Psoas muscle (tissue), 8 donors: ENCODE measurements at places on chromosomes 5 and 9. TPM values are rescaled to one million over a fixed set of nuclear protein-coding genes. Genes with fewer than 3 reads are reported as not detected.

DNA sequence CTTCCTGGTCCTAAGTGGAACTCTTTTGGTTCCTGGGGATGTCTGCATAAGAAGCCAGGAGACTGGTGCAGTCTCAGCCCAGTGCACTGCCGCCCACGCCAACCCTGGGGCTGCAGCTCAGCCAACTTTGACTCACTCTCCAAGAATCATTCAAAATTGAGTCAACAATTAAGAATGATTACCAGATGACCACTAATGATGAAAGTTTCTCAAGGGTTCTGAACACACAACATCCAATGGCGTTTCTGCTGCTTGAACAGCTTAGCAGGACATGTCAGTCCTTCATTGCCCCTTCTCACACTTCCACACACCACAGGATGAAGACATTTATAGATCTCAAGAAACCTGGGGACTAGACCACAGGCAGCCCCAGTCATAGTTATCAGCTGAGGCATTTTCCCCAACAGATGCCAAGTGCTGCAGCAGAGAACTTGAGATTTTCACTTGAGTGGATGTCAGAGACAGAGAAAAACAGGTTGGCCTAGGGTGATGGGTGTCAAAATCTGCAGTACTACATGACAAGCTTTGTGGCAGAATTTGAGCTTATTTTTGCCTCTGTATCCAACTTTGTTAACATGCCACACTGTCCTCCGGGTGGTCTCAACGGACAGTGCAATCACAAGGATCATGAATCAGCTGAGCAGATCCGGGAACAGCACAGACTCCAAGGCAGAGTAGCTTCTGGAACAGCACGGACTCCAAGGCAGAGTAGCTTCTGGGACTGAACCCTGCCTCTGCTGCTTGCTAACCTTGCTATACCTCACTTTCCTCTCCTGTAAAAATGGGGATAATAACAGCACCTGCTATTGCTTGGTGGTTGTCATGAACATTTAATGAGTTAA, 356.1 kb downstream of the SPOCK1 start:
- DNase-seq: peak; percentile 60

GRCh38 chr5:138961221-138961620, 86.1 kb upstream of the LRRTM2 start:
- DNase-seq: no peak

Gene GBA2
- total RNA-seq: 83.6 TPM

Gene CSNK1G3
- total RNA-seq: 11.3 TPM

DNA sequence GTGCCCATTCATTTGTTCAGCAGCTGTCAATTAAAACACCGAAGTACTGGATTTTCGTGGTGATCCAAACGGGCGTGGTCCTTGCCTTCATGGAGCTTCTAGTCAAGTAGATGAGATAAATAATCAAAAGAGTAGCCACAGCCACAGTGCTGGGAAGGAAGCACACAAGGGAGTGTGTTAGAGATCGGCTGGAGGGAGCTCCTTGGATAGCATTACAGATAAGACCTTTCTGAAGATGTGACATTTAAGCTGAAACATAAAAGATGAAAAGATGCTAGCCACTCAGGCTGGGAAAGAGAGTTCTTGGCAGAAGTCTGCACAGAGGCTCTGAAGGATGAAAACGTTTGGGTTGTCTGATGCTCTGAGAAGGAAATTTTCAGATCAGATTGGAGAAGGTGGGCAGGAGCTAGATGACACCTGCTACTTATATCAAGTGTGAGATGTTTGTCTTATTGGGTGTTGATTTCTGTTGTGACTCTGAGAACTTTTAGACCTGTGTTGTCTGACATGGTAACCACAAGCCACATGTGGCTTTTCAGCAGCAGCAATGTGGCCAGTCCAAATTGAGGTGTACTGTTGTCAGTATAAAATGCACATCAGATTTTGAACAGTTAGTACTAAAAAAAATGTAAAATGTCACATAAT, 123.9 kb downstream of the TLE4 start:
- DNase-seq: no peak

DNA sequence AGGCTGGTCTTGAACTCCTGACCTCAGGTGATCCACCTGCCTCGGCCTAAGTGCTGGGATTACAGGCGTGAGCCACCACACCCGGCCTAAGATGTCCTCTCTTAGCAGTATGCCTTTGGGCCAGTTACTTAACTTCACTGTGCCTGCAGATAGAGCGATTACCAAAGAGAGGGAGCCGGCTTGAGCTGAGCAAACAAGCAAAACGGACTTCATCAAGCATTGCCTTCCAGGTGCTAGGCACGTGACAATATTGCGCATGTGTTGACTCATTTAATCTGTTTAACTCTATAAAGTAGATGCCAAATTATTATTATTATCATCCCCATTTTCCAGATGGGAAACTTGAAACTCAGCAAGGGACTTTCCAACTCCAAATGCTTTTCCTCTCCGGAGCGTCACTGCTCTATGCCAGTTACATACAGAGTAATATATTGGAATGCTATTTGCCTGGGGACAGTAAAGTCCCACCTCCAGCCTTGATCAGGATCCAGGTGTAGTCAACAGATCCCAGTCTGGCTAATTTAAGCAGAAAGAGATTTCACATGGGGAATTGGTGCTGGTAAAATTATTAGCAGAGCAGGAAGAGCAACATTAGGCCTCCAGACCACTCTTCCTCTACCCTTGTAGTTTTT, 5.6 kb upstream of the C9orf152 start:
- DNase-seq: no peak

GRCh38 chr9:132943651-132944293, 644 bp downstream of the TSC1 start:
- peak; percentile 55 for DNase-seq

DNA sequence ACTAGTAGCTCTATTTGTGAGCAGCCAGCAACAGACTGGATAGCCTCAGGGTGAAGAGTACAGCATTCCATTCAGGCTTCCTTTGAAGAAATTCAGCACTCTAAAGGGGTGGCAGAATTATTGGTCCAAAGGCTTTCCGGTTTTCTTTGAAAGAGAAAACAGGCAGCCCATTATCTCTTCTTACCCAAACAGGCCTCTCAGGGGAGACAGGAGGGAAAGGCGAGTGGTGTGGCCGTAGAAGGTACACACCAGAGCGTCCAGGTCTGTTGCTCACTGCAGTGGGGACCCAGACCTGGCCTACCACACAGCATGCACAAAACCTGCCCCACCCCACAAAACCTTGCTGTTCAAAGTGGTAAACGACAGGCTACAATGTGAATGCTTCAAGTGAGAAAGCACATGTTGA, 83.3 kb downstream of the ZNF608 start:
- DNase-seq: no peak

Gene TNFSF15
- total RNA-seq: not detected

GRCh38 chr9:19430201-19430760, 21.5 kb downstream of the ACER2 start:
- DNase-seq: no peak

GRCh38 chr5:108531367-108532128, 149.7 kb upstream of the FBXL17 start:
- DNase-seq: no peak

GRCh38 chr5:142182840-142183239, 74.3 kb downstream of the NDFIP1 start:
- no peak for DNase-seq

Gene C9orf50
- total RNA-seq: not detected

DNA sequence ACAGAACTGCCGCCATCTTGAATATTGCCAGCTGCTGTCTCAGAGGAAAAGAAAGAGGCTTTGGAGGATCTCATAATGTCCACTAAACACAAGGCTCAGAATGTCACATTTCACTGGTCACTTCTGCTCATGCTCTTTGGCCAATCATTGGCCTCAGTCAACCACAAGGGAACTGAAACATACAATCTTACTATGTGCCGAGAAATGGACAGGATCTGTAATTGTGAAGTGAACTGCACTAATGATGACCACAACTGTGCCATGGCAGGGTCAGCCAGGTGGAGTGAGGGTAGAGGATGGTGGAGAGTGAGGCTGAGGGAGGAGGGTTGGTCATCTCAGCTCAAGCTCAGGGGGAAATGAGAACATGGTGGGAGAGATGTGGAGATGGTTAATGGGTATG, 32.8 kb downstream of the GDNF start:
- DNase-seq: no peak

GRCh38 chr9:124488641-124489210, 18.5 kb downstream of the NR5A1 start:
- no peak for DNase-seq

DNA sequence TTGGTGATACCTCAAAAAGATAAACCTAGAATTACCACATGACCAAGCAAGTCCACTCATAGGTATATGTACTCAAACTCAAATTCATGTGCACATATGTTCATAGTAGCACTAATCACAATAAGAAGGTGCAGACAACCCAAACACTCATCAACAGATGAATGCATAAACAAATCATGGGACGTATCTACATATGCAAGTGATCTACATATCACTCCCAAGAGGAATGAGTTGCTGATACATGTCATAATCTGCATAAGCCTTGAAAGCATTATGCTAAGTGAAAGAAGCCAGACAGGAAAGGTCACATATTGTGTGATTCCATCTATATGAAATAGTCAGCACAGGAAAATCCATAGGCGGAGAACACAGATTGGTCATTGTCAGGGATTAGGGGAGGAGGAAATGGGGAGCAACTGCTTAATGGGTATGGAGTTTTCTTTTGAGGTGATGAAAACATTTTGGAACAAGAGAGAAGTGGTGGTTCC, 10.6 kb upstream of the GPX8 start:
- DNase-seq: no peak

Gene ANKRD20A1
- total RNA-seq: 0.74 TPM

- DNase-seq: no peak
These were observed 211.6 kb downstream of the CTNND2 start for GRCh38 chr5:11692636-11693035.

Gene HAVCR2
- 1.6 TPM for total RNA-seq

Gene FGF10
- total RNA-seq: 1.8 TPM

GRCh38 chr9:76687861-76688391, 76.3 kb upstream of the PCA3 start:
- no peak for DNase-seq

DNA sequence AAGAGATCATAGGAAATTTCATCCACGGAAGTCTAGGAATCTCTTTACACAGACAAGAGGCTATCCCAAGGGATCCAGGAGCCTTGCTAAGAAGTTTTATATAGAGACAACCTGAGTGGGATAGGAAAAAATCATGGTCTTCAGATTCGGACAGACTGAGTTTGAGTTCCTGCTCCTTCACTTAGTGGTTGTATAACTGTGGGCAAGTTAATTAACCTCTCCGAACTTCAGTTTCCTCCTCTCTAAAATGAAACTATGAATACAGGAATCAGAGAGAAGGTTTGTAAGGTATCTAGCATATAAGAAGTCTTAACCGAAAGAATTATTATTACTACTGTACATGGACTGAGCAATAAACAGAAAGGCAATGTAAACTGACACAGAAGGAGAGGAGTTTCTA, 35.1 kb downstream of the NR2F1-AS1 start:
- no peak for DNase-seq

Gene SPATA31A7
- total RNA-seq: not detected

Gene RAB14
- total RNA-seq: 45.3 TPM

DNA sequence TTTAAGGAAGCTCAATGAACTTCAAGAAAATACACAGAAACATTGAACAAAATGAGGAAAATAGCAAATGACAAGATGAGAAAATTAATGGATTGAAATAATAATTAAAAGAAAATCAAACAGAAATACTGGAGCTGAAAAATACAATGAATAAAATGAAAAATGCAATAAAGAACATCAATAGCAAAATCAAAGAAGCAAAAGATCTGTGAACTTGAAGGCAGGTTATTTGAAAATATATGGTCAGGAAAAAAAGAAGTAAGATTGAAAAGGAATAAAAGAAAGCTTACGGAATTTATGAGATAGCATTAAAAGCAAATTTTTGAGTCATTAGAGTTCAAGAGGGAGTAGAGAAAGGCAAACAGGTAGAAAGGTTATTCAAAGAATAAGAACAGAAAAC, 42.4 kb downstream of the CERT1 start:
- DNase-seq: no peak

DNA sequence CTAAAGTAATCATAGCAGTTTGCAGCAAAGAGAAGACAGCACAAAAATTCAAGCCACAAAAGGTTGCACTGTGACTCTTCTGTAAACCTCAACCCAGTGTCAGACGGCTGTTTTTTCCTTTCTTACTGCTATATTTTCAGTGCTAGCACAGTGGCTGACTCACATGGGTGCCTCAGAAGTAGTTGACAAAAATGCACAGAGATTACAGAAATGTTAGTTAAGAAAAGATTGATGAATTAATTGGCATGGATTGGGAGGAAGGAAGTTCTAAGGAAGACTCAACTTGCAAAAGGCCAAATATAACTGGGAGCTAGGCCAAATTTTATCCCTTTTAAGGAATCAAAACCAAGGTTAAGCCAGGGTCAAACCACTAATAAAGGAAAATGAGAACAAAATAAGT, 43.7 kb upstream of the ITGA1 start:
- no peak for DNase-seq

Gene CNTFR
- 66.4 TPM for total RNA-seq

Gene HAPLN1
- not detected for total RNA-seq

DNA sequence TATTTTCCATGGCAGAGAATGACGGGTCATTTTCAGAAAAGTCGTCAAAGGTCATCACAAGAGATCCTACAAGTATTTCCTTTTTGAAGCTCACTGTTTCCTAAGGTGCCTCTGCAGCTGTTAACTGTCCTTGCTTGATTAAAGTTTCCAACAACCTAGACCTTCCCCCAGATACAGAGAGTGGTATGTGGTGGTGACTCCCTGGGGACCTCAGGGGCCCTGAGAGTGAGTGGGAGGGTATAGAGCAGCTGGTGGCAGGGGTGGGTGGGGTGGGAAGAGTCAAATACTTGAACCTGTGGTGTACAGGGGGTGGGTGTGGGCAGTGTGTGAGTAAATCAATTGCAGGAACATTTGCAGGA, 1.6 kb upstream of the CD72 start:
- no peak for DNase-seq

DNA sequence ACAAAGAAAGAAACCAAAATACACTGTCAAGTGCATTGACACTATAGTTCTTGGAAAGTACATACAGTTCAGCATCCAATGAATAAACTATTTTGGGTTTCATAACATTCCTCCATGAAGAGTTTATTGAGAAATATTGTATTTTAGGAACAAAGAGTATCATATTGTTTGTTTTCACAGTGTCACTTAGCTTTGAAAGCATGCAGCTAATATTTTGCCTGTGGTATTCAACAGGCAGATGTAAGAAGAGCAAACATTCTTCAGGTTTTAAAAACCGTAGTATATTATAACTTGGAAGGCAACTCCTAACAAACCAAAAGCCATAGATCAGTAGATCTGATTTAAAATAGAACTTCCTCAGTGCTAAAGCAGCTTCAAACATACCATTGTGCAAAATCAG, 4.5 kb downstream of the PRELID2 start:
- no peak for DNase-seq

Gene CRHBP
- total RNA-seq: 0.27 TPM

Gene DIAPH1
- 217 TPM for total RNA-seq

Gene BTNL3
- not detected for total RNA-seq
